Cardiac septum (tissue), 1 donor: ENCODE measurements at places on chromosomes 4 and X. TPM values are rescaled to one million over a fixed set of nuclear protein-coding genes. Genes with fewer than 3 reads are reported as not detected.
A peak's percentile ranks its signal among the peaks of the same experiment; 100 is the strongest.

DNA sequence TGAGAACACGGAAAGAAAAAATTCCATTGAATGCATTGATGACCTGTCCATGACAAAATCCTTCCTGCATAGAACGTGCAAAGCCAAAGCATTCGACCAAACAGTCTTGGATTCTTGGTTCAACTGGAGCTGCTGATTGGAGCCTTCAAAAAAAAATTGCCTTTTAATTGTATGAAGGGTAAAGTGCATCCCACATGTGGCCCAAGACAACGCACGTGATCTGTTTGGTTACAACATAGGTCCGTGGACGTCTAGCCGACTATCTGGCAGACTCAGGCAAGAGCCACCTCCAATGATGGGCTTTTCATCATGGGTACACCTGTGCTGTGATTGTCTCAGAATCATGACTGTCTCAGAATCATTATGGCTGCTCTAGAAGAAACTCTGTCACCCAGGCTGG, 52.3 kb downstream of the SHOX start:
- no peak for DNase-seq

- DNase-seq = no peak
Observed at GRCh38 chr4:141635736-141636081, 674 bp upstream of the IL15 start.

- DNase-seq = no peak
Observed at GRCh38 chr4:79236785-79237184, 89.1 kb downstream of the NAA11 start.

GRCh38 chr4:158870626-158871334, 102.0 kb downstream of the FNIP2 start:
- DNase-seq = no peak

- DNase-seq = no peak
Observed at GRCh38 chrX:106894392-106894909, 8.7 kb downstream of the RIPPLY1 start.

DNA sequence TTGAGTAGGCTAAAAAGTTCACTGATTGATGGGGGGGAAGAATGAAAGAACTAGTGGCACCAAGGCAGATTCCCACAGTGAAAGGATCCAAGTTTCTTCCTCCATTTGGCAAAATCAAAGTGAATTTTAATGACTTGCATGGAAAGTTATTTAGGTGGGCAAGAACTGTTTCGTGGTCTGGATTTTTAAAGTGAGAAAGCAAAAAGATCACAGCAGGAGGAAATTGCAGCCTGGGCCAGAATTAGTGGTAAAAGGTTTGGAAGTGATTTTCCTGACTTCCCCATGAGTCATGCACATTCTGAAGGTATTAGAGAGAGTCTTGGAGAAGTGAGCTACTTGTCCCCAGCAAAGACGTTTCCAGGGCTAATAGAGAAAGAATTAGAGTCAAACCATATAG, 207.8 kb downstream of the ANTXR2 start:
- DNase-seq = no peak

DNA sequence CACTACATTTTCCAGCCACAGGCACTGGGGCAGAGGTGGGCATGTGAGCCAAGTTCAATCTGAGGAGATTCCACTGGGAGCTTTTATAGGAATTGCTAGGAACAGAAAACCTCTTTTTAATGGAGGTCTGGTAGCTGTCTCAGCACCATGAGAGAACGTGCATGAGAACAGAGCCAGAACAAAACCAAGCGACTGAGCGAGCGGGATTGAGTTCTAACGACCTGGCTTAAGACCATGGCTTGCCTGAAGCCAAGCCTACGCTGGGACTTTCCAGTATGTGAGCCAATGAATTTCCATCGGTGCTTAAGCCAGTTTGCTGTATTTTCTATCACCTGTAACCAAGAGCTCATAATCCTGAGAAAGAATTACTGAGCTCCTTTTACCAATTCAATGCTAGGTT, 183.7 kb downstream of the NR3C2 start:
- no peak for DNase-seq

DNA sequence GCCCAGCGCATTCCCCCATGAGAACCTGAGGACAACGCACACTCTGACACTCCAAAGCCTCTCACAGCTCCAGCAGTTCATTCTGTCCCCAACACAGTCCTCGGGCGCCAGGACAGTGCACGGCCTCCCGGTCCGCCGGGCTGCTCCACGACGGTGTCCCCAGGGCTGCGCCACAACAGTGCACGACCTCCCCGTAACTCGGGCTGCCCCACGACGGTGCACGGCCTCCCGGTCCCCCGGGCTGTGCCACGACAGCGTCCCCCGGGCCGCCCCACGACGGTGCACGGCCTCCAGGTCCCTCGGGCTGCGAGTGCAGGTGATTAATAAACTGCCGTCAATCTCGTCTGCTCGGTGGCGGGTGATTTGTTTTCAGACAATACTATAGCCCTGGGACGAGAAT, 585.1 kb upstream of the FRG1 start:
- no peak for DNase-seq

DNA sequence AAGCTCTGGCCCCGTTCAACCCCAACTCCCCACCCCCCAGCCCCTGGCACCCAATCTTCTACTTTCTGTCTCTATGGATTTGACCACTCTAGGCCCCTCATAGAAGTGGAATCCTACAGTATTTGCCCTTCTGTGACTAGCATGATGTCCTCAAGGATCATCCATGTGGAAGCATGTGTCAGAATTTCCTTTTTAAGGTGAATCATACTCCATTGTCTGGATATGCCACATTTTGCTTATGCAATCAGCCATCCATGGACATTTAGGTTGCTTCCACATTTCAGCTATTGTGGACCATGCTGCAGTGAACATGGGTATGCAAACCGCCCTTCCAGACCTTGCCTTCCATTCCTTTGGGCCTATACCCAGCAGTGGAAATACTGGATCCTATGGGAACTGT, 15.5 kb downstream of the CCNQ start:
- no peak for DNase-seq

- DNase-seq = no peak
Observed at GRCh38 chrX:91066104-91066503, 368.5 kb upstream of the PABPC5 start.

DNA sequence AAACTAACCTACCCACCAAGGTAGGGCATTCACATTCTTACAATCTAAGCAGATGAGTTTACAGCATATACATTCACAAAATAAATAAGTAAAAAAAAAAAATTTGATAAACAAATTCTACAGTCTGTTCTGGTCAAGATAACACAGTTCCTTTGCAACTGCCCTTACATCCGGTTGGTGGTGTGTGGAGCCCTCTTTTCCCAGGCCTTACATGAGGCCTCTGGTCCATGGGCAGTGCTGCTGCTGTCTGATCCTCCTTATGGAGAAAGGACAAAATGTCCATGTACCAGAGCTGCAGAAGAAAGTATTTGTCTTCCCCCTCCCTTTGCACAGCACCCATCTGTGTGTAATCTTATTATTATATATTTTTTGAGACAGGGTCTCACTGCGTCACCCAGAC, 2.2 kb upstream of the SEPTIN11 start:
- no peak for DNase-seq

GRCh38 chr4:61079976-61080375, 120.2 kb upstream of the ADGRL3 start:
- no peak for DNase-seq

DNA sequence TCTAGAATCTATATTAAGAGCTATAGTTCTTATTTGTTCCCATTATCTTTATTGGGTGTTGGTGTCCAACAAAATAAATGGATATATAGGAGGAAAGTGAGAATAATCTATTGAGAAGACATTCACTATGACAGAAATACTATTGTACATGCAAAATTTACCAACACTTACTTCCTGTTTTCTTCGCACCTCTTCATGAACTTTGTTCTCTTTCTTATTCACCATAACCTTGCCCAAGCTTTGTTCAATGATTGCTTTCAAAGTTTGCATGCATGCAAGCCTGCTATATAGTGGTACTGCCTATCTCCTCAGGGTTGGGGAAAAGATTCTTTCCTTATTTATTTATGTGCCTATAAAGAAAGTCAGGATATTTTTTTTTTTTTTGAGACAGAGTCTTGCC, 176.4 kb upstream of the JADE1 start:
- no peak for DNase-seq

GRCh38 chr4:33422656-33423055, 2702.5 kb downstream of the PCDH7 start:
- no peak for DNase-seq

GRCh38 chr4:188145601-188146000, 6.4 kb downstream of the TRIML1 start:
- no peak for DNase-seq

DNA sequence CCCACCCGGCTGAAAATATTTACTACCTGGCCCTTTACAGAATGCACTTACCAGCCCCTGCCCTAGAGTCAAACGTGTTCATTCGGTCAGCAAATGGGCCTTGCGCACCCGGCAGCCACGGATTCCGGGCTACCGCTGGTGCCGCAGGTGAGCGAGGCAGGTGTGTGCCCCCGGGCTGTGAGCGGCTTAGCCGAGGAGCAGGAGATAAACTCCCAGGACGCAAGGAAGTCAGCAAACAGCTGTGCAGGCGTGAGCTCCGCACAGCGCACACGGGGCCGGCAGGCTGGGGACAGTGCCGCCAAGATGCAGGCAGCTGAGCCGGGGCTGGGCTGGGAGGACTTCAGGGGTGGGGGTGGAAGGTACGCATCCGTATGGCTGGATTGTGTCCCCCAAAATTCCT, 211.2 kb upstream of the PSAPL1 start:
- DNase-seq = no peak

GRCh38 chr4:180153587-180153986, 2089.6 kb upstream of the TENM3 start:
- no peak for DNase-seq

DNA sequence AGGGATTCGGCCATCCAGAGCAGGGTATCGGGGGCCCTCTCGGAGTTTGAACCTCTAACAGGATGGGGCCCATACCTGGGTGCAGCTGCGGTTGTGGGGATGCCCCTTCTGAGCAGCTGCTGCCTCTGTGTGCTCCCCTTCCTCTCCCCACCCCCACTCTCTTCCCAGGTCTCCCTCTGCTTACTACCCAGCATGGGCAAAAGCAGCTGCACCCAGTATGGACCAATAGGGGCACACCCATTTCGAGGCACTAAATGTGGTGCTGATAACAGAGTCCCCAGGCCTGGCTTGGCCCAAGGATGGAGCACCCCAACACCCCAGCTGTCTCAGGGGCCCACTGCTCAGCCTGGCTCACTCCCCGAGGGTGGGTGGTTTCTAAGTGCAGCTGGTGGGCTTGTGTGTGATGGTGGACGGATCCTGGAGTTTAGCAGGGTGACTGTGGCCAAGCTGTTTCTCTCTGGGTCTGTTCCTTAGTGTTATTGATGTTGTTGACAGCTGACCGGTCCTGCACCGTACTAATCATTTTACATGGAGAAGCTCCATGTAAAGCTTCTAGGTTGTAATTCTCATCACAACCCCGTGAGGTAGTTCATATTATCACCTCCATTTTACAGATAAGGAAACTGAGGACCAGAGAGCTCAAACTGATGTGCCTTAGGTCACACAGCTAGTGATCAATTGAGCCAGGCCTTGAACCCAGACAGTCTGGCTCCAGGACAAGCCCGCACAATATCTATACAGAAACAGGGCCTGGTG, 13.1 kb upstream of the KIAA0232 start:
- no peak for DNase-seq

DNA sequence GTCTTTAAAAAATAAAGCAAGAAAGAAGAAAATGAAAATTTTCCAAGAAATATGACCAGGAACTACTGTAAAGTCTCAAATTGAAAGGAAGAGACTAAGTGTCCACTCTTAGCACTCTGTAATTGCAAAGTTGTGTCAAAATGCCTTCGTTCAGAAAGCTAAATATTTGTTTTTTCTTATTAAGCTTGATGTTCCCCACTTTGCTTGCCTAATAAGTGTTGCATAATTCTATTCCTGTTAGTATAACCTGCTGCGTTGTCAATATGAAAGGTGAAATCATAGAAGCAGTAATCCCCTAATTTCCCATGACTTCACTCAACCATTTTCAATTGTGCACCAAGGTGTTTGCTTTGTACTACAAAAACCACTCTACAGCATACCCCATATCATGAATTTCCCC, 442.9 kb upstream of the CTSO start:
- no peak for DNase-seq

- DNase-seq = no peak
Observed at GRCh38 chr4:55083735-55084134, 41.7 kb downstream of the KDR start.

GRCh38 chr4:53734584-53735353, 143.5 kb upstream of the LNX1 start:
- DNase-seq = no peak

DNA sequence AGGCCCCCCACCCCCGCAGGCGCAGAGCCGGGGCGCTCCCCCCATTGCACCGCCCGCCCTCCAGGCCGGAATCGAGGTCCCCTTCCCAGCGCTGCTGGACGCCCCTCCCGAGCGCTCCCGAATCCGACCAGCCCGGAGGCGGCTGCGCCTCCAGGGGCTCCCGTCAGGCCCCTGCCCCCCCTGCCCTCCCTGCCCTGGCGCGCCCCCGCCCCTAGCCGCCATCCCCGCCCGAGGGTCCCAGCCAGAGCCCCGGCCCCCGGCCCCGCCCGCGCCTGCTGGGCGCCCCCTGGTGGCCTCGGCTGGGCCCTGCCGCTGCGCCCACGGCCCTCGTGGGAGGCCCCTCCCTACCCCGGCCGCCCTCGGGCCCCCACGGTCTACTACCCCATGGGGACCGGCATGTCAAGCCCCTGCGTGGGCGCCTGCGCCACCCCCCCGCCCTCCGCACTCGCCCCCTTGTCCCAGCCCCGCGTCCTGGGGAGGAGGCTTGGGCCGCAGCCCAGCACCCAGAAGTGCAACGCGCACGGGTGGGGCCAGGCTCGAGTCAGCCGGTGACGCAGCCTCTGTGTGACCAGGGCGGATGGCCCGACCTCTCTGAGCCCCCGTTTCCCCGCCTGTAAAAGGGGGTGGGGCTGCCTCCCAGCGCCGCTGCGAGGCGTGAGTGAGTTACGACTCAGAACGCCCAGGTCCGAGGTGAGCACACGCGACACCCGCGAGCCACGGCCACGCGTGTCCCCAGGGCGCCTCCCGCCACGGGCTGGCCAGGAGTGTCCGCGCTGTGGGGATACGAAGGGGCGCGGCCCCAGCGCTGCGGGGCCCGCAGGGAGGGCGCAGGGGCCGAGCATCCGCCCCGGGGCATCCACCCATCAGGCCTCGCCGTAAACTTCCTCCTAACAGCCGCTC, 104.9 kb downstream of the FAM53A start:
- DNase-seq = peak; percentile 90

DNA sequence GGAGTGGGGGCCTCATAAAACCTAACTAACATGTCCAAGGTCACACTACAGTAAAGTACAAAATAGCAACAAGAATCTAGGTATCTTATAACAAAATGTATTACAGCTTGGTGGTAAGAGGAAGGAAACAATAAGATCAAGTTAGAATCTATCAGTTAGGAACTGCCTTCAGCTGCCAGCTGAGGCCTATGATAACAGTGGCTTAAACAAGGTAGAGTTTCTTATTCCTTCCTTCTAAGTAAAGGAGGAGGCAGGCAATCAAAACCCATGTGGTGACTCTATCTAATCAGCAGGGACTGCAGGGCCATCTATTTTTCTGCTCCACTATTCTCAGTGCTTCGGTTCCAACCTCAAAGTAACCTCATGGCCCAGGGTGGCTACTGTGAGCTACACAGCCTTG, 10.9 kb downstream of the SH3D19 start:
- no peak for DNase-seq

The ZFYVE28 gene
- total RNA-seq = 4.4 TPM

The OPHN1 gene
- 4.7 TPM for total RNA-seq

The ARMCX4 gene
- 7.4 TPM for total RNA-seq

The PI4K2B gene
- total RNA-seq = 3.4 TPM

The GPRIN3 gene
- total RNA-seq = 7.3 TPM

The BEX5 gene
- total RNA-seq = not detected

The FGF5 gene
- 0.30 TPM for total RNA-seq

The YIPF7 gene
- 0.62 TPM for total RNA-seq

The SMARCA1 gene
- total RNA-seq = 26.8 TPM
